ENCODE measurements at places on chromosomes 11 and 22. TPM values are rescaled to one million over a fixed set of nuclear protein-coding genes. Genes with fewer than 3 reads are reported as not detected.

DNA sequence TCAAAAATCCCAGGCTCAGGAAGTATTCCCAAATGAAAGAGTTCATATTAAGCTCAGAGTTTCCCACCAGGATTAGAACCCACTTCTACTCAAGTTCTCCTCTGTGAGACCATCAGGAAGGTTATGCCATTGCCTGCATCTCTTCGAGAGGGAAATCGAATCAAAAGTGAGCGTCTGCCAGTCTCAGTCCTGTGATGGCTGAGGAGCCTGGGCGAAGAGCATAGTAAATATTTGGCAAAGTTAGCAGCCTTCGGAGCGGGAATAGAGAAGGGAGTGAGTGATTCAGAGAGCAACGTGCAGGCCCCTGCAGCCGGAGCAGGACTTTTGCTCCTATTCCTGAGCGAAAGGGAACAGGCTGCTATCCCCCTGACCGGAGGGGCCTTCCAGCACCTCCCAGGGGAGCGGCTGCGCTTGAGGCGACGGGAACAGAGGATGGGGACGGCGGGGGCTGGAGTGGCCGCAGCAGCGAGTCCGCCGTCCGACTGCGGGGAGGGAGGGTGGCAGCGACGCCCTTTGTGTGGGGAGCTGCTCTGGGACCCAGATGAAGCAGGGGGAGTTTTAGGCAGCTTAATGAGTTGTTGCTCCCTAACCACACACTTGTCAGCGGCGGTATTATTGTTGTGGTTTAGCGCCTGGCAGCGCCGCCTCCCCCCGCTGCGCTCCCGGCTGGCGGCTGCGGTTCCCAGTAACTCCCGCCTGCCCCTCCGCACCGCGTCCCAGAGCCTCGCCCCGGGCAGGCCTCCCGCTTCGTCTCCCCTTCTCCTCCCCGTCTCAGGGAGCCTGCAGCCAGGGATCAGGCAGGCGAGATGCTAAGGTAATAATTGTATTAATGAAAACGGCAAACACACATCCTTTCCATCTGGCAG is 21.7 kb upstream of the NRGN start:
- no peak for DNase-seq

DNA sequence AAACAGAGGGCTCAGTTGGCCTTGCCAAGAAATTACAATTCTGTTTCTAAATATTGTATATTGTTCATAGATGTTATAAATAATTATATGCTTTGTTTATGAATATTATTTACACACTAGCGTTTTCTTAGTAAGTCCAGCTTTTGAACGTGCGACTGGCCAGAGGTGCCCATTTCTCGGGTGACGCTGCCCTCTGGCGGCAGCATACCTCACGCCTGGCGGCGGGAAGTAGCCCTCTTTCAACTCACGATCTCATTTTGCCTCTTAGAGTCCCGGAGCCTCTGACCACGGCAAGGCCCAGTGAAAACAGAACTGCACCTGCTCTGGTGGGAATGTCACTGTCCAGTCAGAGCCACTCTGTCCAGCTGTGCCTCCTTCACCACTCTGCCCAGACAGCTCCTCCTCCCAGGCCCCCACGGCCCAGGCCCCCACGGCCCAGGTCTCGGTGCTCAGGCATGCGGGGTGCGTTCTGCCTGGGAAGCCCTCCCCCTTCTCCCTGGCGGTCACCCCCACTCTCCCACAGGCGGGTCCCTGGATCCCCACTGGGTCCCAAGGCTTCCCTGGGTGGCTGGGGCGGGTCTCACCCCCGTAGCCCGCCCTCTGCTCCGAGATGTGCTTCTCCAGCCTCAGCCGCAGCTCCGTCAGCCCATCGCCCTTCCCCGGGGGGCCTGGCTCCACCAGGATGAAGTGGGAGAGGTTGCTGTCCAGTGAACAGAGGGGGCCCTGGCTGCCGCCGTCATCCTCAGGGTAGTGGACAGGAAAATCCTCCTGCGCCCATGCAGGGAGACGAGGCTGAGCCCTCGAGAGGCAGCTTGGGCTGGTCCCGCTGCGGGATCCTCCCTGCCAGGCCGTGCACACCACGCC is 19.3 kb downstream of the TSSC4 start:
- peak; percentile 91 for DNase-seq

GRCh38 chr22:46041642-46042041 is 64.7 kb upstream of the WNT7B start:
- DNase-seq: no peak

DNA sequence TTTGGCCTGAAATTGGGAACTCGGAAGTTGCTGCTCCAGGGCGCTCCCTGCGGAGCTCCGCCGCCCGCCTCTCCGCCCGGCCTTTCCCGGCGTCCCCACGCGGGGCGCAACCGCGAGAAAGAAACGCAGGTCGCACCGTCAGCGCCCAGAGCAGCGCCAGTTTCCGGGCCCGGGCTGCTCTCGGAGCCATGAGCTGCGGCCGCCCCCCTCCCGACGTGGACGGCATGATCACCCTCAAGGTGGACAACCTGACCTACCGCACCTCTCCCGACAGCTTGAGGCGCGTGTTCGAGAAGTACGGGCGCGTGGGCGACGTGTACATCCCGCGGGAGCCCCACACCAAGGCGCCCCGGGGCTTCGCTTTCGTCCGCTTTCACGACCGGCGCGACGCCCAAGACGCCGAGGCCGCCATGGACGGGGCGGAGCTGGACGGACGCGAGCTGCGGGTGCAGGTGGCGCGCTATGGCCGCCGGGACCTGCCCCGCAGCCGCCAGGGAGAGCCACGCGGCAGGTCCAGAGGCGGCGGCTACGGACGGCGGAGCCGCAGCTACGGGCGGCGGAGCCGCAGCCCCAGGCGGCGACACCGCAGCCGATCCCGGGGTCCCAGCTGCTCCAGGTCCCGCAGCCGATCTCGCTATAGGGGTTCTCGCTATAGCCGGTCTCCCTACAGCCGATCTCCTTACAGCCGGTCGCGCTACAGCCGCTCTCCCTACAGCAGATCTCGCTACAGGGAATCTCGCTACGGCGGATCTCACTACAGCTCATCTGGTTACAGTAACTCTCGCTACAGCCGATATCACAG is 521 bp downstream of the SRSF8 start:
- DNase-seq: peak; percentile 58

FIBIN gene
- 6.5 TPM for total RNA-seq

GRCh38 chr11:134032501-134033091 is 36.3 kb upstream of the JAM3 start:
- DNase-seq: no peak

Data from frontal cortex (tissue), 4 donors.